CD4-positive, alpha-beta T cell treated with Interleukin-2 at 100 ng/mL for 4 hours (primary cell): ENCODE measurements at places on chromosomes 5 and 9.
A peak's percentile ranks its signal among the peaks of the same experiment; 100 is the strongest.

DNA sequence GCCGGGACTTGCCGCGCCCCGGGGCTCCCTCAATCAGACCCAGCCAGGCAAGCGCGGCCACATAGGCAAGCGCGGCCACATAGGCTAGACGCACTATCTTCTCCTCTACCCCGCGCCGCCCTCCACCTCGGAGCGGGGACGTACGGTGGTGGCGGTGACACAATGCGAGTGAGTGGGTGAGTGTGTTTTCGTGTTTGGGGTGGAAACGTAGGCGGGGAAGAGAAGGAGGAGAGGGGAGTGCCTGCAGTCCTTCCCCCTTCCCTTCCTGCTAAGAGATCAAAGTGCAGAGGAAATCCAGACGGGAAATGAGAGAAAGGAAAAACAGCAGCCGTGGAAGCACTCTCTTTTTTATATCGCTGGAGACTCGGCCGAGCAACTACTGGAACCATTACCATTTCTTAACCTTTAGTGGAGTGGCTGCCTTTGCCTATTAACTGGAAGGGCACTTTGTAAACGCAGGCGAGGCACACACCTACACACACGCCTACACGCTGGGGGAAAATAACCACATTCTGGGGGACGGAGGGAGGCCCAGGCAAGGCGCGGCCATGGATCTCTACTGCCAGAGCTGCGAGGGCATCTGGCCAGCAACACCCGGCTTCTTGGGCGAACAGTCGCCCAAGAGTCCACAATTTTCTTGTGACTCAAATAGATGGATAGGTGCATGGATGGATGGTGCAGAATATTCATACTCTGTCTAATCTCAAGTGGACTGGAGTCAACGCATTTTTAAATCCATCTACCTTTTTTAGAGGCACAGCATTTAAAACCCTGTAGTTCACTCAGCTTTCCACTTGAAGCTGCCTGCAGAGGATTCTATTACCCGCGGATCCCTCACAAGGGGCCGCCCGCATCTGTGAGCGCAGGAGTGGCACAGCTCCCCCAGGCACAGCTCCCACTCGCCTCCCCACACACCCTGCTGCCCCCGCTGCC is 2.1 kb downstream of the EDIL3 start:
- no peak for DNase-seq

DNA sequence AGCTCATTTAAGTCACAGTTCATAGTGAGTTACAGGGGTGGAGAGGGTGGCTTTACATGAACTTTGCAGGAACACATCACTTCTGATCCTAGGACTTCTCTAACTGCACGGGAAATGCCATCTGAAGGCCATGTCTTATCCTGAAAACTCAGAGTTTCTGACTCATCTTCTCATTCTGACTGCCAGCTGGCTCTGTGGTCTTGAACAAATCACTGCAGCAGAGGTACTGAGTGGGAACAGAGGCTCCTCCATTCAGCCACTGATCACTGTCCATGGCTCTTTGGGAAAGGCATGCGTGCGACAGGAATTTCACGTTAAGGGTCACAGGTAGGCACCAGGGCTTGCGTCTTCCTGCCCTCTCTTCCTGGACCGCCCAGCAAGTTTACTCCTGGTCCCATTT is 114.6 kb upstream of the LRRTM2 start:
- DNase-seq = no peak

GRCh38 chr9:347667-348292 is 133.1 kb downstream of the DOCK8 start:
- DNase-seq = no peak

DNA sequence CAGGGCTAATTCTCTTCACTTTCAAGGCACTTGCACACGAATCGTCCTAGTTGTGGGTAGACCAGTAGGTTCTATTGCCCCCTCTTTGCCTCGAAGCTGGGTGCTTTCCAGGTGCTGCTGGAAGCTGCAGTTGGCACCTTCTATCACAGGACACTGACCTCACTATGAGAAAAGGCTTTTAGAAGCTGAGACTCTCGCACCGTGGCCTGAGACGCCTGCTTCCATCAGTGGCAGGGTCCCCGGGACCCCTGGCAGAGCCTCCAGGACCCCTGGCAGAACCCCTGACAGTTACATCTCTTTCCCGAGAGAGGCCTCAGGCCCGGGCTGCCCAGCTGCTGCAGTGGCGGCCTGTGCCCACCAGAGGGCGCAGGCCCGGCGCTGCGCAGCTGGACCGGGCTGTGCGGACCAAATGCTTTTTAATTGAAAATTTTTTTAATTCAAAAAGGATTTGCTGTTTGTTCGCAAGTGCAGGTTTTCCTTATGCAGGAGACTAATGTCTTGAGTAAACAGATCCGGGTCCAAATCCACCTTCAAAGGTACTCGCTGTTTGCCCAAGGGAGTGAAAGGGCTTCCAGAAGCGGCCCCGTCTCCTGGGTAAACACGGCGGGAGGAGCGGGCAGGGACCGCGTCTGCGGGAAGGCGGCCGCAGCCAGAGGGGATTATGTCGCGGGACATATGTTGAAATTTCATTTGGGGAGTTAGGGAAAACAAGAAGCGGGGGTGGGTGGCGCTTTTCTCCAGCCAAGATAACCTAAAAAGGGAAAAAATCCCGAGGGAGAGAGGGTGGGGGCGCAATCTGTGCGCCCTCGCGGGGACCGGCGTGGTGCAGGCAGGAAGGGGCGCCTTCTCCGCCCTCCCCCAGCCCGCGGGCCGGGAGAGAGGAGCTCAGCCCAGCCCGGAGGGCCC is 114.5 kb upstream of the LMX1B start:
- peak; percentile 36 for DNase-seq

- no peak for DNase-seq
These were observed 1414.9 kb upstream of the NUDT12 start for GRCh38 chr5:104977529-104977928.

- DNase-seq = no peak
These were observed 11.6 kb upstream of the CETN3 start for GRCh38 chr5:90421136-90421535.

DNA sequence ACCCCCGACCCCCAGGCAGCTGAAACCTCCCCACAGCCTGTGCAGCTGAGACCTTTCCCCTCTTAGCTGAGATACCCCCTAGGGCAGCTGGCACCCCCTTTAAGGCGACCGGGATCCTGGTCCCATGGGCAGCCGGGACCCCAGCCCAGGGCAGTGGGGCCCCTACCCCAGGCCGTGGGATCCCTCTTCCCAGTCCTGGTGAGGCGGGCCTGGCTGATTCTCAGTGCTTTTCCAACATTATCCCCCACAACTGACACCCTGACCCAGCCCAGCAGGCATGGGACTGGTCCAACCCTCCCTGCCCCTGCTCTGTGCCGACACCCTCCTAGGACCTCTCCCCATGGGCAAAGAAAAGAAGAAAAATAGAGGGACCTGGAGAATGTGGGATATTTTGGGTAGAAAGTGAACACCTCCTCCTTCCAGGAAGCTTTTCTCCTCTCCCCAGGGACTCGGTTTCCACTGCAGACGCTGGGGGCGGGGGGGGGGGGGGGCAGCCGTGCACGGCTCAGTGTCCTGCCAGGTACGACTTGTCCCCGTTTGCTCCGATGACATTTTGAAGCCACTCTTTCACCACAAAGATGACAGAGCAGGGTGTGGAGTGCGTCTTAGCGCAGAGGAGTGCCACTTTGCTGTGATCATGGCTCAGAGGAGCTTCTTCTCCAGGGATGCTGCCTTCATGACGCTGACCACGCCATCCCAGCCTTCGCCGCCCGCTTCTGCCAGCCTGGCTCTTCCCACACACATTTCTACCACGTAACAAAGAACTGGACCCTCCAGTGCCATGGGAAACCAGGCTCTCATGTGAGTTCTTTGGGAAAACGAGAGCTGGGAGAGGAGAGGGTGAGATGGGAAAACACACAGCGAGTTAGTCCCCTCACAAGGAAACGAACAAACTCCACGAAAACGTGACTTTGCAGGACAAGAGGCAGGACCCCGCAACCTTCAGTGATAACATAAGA is 47.5 kb downstream of the MRPL36 start:
- DNase-seq = no peak

GRCh38 chr9:85971731-85972130 is 30.8 kb downstream of the NAA35 start:
- no peak for DNase-seq

DNA sequence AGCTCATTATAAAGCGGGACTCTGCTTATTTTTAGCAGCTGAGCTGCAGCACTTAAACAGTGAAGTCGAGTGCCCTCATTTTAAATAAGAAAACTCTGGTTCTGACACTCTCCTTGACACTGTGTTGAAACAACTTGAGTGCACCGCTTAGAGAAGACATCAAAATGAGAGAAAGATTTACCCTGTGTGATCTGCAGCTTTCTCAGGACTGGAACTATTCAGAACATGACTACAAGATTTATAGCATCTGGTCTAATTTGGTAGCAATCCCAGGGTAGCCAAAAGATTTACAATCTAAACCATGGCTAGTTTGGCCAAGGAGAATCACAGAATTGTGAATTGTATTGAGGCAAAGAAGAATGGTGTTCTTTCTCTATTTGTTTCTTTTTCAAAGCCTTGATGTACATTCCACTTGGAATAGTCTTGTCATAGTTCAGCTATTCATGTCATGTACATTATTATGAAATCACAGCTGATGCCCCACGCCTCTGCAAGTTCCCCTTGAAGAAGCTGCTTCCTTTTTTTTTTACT is 38.7 kb downstream of the PLEKHG4B start:
- no peak for DNase-seq

DNA sequence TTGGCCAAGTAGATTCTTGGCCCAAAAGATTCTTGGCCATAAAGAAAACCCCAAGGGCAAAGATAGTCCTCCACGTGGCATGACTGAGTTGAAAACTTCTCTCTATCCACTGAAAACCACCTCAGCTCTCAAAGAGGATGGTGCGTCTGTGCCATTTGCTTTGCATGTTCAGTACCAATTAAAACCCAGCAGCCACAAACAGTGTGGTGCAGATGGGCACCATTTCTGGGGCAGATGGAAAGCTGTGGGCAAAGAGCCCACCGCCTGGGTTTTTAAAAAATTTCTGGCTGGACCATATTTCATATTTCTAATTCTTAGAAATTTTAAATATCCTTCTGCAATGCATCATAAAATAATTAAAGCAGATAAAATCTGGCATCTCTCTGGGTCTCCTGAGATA is 84.5 kb upstream of the PUM3 start:
- no peak for DNase-seq

GRCh38 chr5:147372191-147372590 is 137.4 kb downstream of the STK32A start:
- DNase-seq = no peak

DNA sequence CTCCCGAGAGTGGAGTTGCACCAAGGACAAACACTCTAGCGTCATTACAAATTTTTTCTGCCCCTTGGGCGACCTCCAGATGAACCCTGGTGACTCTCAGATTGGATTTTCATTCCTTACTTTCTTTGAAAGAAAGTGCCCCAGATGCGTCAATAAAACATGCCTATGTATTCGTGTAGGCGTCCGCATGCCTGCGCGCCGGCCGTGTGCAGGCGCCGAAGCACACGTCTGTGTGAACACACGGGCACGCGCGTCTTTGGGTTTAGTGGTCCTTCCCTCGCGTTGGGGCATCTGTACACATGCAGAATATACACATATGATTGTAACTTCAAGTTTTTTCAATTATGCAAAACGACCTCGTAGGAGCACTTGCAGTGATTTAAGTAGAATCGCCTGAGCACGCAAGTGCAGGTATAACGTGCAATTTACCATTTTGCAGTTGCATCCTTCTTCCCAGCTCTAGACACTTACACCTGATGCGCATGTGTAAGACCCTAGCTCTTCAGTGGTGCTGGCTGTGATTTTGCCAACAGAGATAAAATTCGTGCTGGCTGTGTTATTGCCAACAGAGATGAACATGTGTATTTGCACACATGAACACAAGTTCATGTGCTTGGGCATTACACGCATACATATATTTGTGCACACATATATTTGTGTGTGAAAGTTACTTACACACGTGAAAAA is 1.9 kb upstream of the LHX2 start:
- no peak for DNase-seq
